Activated CD8-positive, alpha-beta memory T cell treated with anti-CD3 and anti-CD28 coated beads for 24 hours (primary cell): ENCODE measurements at places on chromosomes 5 and 9.

GRCh38 chr9:76181020-76181641, 213.1 kb downstream of the RFK start:
- DNase-seq = no peak

DNA sequence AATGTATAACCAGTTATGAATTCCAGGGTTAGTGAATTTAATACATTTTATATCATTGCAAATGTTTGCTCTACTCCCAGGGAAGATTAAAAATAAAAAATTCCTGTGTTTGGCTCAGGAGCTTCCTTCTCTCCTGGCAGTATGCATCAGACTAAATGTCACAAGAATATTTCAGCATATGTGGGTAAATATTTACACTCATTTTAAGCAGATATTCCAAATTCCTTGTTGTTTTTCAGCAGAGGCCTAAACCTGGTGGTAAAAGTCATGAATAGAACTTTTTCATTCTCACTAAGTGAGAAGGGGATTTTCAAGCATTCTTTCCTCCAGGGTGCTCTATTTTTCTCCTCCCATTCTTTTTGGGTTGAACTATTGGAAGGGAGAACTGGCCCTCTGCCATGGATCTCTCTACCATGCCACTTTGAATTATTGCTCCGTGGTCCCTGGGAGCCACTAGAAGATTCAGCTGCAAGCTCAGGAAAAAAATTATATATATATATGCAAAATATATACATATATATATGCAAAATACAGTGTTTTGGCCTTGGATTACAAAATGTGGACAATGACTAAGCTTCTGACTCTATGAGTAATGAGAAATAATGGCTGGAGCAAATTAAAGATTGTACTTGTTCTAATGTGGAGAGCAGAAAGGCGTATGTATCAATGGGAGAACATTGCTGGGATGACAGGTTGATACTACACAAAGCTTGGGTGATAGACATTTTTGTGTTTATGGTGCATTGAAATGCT, 180.6 kb upstream of the PAPPA start:
- DNase-seq = no peak

DNA sequence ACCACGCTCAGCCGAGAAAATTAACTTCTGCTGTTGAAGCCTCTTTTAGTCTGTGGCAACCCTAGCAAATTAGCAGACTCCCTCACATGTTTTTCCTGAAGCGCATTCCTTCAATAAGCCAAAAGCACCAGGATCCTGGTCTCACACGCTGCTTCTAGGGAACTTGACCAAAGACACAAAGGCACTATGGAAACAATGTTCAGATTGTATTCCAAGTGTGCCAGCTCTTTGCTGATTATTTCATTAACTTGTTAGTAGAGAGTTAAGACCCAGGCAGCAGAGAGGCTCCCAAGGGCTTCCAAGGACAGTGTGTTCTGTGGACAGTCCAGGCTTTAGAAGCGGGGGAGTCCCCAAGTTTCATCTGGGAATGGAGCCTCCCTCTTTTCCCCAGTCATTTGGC, 94.4 kb upstream of the BASP1 start:
- DNase-seq = no peak

DNA sequence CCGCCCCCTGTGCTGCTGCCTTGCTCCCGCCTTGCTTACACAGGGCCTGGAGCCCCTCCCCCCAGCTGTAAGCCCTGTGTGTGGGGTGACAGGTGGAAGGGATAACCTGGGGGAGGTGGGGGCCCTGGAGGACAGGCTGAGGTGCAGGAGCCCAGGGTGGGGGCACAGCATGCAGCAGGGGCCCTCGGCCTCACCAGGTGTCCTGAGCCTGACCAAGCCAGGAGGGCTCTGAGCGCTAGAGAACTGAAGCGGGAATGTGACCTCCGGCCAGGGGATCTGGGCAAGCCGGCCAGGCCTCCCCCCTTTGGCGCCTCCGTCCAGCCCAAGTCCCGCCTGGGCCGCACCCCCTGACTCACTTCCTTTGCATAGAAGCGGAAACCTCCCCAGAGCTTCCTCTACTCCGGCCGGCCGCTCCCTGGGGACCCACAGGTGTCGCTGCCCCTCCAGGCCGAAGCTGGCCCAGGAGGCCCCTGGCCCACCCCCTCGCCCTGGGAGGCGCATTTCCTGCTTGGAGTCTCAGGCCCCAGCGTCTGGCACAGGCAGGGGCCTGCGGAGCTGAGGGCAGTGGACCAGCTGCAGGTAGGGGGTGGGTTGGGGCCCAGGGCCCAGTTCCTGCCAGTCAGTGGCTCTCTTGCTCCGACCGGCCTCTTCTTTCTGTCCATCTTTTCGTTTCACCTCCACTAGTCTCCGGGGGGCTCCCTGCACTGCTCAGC, at the start of gene TOR4A:
TSS of gene TOR4A (plus strand) at position 398 of the 713 bp plus-strand sequence. CDS start 964 bp downstream, outside the sequence.
- DNase-seq = no peak

GRCh38 chr5:88937406-88937805, 54.4 kb upstream of the MEF2C start:
- no peak for DNase-seq

DNA sequence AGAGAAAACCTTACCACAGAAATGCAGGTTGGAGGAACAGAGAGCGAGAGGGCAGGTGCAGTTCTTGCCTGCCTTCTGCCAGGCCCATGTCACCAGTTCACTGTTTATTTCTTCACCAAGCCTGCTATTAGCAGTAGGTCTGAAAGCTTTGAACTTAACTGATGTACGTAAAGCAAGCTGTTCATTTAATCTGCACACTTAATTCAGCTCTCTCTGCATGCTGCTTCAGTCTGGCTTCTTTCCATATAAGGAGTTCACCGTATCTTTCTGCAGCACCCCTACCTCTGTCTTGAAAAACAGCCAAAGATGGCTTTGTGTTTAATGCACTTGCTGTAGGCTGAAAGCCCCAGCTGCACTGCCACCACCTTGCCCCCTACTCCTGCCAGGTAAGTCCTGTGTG, 205.1 kb downstream of the RAB3C start:
- DNase-seq = no peak

- no peak for DNase-seq
Observed at GRCh38 chr5:178535299-178536175, 54.7 kb downstream of the COL23A1 start.

DNA sequence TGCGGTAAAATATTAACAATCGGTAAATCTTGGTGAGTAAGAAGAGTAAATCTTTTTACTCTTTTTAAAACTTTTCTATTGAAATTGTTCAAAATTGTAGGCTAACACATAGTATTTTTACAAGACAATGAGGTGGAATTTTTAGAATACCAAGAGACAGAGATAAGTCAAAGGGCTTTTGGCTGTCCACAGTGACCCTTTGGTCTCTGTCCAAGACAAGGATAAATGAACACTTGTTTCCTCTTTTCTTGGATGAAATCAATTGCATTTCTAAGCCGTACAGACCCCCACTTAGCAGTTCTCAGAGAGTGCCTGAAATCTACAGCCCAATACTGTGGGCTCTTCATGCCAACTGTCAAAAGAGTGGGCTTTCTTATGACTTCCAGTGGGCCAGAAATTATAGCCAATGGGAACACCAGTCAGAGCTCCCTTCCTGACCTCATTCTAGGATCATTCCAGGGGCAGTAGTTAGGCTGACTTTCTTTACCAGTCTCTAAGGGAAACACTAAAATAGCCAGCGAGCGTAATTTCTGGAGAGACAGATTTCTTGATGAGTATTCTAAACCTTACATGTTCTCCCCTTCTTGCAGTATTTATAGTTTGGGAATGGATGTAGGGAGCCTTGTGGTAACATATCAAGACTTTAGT, 74.1 kb downstream of the GALNT10 start:
- DNase-seq = no peak

GRCh38 chr9:133795049-133795448, 56.9 kb upstream of the SARDH start:
- no peak for DNase-seq

GRCh38 chr9:69831611-69832010, 11.0 kb downstream of the CFAP95 start:
- no peak for DNase-seq

GRCh38 chr5:125756456-125756855, 666.8 kb upstream of the GRAMD2B start:
- DNase-seq = no peak

DNA sequence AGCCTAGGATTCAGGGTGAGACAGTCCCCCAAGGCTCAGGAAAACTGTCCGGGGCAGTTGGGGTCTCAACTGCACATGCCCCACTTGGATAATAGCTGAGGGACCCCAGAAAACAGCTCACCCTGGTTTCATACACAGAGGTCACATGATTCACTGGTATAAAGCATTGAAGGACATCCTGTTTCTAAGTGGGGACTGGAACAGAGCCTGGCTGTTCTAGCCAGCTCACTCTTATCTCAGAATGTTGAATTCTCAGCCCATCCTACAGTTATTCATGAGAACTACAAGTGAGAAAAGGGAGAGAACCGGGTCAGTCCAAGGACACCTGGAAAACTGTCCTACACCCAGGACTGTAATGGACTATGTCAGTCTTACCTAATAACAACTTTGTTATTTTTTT, 170.9 kb downstream of the FGF1 start:
- peak; percentile 47 for DNase-seq

- DNase-seq = no peak
Observed at GRCh38 chr5:154565123-154565522, 87.1 kb upstream of the HAND1 start.

GRCh38 chr5:115262321-115263077, at the start of gene PGGT1B:
Gene PGGT1B (minus strand): TSS chr5:115262877. CDS start chr5:115262851, 26 bp downstream.
- peak; percentile 88 for DNase-seq

GRCh38 chr5:178277866-178278265, 45.3 kb upstream of the PHYKPL start:
- DNase-seq = no peak

- DNase-seq = no peak
Observed at GRCh38 chr9:16039988-16040761, 487.3 kb downstream of the CCDC171 start.

DNA sequence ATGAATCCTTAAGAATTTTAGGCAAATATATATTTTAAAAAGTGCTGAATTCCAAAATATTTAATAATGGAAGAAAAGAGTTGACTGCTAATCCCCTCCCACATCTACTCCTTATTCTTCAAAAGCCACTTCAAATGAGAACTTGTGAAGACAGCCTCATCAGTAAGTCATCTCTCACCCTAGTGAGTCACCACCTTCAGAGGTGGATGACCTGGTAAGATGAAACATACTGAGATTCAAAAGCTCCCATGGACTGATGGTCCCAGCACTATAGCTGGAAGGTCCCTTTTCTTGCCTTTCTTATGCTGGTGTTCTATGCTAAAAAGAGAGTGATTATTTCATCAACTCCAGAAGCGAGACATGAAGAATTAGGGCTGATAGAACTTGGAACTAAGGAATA, 37.8 kb upstream of the SPDL1 start:
- no peak for DNase-seq

DNA sequence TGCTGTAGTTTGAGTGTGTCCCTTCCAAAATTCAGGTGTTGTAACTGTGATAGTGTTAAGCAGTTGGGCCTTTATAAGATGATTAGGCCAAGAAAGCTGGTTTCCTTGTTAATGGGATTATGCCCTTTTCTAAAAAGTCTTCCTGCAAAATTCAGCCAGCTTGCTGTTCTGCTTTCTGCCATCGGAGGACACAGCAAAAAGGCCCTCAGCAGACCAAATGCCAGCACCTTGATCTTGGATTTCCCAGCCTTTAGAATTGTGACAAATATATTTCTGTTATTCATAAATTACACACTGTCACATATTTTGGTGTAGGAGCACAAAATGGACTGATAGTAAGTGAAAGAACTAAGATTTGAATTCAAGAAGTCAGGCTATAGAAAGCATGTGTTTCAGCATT, 203.2 kb downstream of the IZUMO3 start:
- no peak for DNase-seq

- DNase-seq = no peak
Observed at GRCh38 chr5:1251678-1252580, 26.7 kb downstream of the SLC6A18 start.

DNA sequence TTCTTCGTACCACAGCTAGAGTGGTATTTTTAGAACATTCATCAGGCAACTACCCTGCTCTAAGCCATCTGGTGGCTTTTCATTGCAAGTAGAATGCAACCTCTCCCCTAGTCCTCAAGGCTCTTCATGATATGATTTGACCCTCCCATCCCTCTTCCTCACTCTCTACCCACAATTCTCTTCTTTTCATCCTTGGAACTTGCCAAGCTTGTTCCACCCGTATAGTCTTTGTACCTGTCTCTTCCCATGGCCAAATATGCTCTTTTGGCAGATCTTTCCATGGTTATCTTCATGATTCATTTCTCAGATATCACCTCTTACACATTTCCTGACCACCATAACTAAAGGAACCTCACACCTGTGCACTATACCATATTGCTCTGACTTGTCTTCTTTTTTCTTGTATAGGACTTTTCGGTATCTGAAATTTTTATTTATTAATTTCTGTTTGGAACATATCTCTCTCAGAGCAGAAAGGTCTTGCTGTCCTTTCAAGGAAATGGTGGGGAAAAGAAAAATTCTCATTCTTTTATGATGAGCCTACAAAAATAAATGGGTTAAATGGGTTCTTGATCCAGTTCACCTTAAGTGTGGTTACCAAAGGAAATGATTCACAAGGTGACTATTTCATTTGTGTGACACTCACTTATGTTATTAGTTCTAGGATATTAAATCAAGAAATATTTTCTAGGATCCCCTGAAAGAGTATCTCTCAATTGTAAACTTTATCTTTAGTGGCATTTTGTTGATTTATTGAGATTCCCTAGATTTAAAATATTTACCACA, 3.7 kb upstream of the CD274 start:
- DNase-seq = no peak
